ENCODE measurements at places on chromosomes 12 and 14.

GRCh38 chr14:21384494-21384851 is 654 bp upstream of the SUPT16H start:
- no peak for DNase-seq

DNA sequence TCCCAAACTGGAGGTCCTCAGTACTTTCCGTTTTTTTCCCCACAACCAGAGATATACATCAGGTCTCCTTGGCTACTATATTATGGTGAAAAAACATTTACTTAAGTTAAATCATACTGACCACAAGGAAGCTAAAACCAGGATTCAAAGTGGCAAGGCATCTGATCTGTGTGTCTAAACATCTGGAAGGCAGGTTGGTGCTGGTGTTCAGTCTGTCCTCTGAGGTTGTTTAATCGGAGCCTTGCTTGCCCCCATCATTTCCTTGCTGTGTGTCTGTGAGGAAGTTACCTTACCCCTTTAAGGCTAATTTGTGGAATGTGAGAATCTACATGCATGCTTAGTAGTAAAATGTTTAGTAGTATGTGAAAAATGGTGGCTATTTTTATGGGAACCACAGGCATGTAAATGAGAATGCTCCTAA is 75.6 kb downstream of the GALNT4 start:
- no peak for DNase-seq

GRCh38 chr12:114879354-114879753 is 195.4 kb upstream of the TBX3 start:
- no peak for DNase-seq

- no peak for DNase-seq
These were observed 31.2 kb downstream of the HVCN1 start for GRCh38 chr12:110657747-110658146.

GRCh38 chr14:55133416-55133815 is 4.4 kb downstream of the LGALS3 start:
- DNase-seq = no peak

- DNase-seq = peak; percentile 84
These were observed 8.1 kb downstream of the PTPN6 start for GRCh38 chr12:6959058-6959804.

GRCh38 chr14:85566603-85567002 is 36.7 kb downstream of the FLRT2 start:
- DNase-seq = no peak

GRCh38 chr12:1645819-1646218 is 16.8 kb downstream of the WNT5B start:
- DNase-seq = no peak

DNA sequence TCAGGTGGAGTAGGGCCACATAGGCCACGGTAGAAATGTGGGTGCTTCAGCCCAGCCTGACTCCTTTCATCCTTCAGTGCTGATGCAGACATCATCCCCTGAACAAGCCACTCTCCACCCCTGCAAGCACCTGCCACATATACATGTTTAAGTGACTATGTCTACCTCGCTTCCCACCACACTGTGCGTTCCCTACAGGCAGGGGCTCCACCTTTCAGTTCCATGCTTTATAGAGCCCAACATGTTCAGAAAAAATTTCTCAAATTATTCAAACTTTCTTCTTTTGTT is 11.6 kb downstream of the SLC7A7 start:
- DNase-seq = no peak

DNA sequence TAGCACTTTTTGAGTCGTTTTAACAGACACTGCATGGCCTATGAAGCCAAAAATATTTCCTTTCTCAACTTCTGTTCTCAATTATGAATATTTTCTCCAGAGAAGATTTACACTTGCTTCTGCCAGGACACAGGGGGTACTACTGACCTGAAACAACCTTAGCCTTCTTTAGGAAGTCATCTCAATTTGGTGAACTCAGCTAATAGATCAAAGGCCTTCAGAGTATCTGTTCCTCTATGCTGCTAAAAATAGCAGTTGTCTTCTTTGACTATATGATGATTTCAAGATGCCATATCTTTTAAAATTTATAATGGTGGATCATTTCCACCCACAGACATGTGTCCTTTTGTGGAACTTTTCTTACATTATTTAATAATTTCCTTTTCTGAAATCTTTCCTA is 14.0 kb upstream of the NDUFA12 start:
- DNase-seq = no peak

GRCh38 chr12:103013741-103014300 is 56.3 kb downstream of the ASCL1 start:
- no peak for DNase-seq

DNA sequence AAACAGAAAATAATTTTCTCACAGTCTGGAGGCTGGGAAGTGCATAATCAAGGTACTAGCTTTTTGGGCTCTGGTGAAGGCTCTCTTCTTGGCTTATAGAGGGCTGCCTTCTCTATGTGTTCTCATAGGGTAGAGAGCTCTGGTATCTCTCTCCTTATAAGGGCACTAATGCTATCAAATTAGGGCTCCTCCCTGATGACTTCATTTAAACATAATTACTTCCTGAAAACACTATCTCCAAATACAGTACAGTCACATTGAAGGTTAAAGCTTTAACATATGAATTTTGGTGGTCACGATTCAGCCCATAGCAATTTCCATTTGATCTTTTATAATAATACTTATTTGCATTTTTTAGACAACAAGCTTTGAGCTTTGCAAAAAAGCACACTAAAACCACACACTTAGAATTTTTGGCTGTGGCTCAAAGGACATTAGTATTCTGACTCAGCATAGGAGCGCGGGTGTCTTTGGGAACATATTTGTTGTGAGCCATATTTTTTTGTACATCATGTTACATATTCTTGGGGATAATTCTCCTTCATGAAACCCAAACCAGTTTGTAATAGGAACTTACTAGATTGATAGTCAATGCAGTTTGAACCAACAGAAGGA is 808.1 kb upstream of the FBXO33 start:
- no peak for DNase-seq

- no peak for DNase-seq
These were observed 256.8 kb upstream of the GARIN6 start for GRCh38 chr12:99390707-99391106.

- DNase-seq = no peak
These were observed 166.2 kb downstream of the PTPRO start for GRCh38 chr12:15488481-15488880.

DNA sequence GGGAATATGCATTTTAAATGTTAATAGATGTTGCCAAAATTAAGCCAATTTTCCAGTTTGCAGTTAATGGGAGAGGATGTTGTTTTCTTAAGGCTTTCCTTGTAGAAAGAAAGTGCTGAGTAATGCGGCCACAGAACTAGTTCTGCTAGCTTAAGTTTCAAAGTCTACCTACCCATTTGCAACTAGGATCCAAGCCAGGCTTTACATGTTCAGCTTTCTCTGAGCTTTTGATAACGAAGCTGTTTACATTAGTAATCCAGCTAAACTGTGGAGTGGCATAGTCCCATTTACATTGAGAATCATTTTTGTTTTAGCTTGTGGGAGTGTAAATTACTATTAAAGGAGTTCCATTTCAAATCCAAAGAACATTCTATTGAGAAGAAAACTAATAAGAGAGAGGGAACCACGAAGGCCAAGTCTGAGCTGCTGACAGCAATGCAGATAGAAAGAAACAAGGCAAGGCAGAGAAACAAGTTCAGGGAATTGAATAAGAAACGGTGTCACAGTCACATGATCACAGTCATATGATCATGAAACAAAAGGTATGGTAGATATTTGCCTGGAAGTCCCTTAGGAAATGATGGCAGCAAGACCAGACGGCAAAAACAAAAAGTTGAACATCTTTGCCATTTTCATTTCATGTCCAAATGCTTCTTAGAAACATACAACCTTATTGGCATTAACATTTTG is 274.9 kb downstream of the PAWR start:
- DNase-seq = no peak

DNA sequence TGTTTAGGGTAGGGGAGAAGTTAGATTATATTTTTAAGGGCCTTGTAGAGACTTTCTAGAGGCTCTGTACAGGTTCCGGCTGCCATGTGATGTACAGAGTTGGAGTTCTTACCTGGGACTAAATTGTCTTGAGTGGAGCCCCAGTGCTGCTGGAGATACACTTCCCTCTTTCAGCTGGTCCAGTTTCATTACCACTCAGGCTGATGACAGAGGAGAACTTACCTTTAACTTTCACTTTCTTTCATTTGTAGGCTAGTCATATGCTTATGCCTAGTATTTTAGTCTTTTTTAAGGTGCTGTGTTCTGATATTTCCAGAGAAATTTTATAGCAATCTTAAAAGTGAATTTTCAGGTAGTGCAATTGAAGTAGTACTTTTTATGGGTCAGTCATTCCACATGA is 117.3 kb downstream of the ERC1 start:
- no peak for DNase-seq

- no peak for DNase-seq
These were observed 195.5 kb upstream of the BTG1 start for GRCh38 chr12:92341065-92341668.

- no peak for DNase-seq
These were observed 9.0 kb upstream of the PAPOLA start for GRCh38 chr14:96493178-96493577.

DNA sequence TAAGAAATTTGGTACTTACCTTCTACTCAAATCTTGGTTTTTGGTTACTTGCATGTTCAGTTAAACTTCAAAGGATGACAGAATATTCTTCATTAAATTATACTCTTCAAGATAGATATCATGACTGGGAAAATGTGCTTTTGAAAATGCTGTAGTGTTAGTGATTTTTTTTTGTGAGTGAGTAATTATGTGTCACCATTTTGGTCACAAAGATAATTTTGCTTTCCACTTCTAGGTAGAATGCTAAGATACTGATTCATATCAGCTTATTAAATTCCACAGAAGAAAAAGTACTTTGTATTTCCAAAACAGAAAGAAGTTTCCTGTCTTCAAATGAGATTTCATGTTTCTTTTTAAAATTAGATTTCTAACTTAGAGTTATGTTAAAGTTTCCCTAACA is 61.2 kb downstream of the ATXN7L3B start:
- DNase-seq = no peak

DNA sequence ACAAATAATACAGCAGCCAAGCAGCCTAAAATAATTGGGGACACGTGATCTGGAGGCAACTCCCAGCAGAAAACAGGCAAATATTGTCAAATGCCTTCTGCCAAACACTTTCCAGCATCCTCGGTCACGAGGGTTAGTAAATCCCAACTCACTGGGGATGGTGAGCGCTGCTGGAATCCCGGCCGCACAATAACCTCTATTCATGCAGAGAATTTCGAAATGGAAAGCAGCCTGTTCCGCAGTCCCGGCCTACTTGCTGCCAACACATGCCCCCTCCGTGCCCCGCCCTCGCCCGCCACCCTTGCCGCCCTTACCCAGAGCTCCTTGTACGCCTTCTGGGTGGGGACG is 62.2 kb downstream of the RFX4 start:
- no peak for DNase-seq

GRCh38 chr14:97878206-97878605 is 1081.0 kb downstream of the VRK1 start:
- no peak for DNase-seq

- no peak for DNase-seq
These were observed 4.3 kb upstream of the KRT72 start for GRCh38 chr12:52605542-52605941.

DNA sequence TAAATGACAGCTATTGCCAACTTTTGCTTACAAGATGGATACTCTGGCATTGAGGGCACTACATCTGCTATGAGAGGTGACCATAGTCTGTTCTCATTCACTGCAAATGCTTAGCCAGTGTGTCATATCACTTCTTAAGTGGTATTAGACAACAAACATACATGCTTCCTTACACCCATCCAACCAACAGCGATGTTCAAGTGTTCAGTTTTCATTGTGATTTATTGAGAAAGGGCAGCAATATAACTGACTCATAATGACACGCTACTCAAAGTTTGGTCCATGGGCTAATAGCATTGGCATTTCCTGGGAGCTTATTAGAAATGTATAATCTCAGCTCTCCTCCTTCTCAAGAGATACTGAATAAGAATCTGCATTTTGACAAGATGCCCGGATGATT is 181.7 kb downstream of the NPAS3 start:
- no peak for DNase-seq

- no peak for DNase-seq
These were observed 7.6 kb upstream of the NR4A1 start for GRCh38 chr12:52043386-52044212.

Measured in activated CD8-positive, alpha-beta T cell treated with anti-CD3 and anti-CD28 coated beads, Interleukin-2, amount 10 ng/mL, durations not matched to agents 7 days and 5 days (primary cell).